ENCODE measurements at places on chromosomes 11 and 22.
A peak's percentile ranks its signal among the peaks of the same experiment; 100 is the strongest.

DNA sequence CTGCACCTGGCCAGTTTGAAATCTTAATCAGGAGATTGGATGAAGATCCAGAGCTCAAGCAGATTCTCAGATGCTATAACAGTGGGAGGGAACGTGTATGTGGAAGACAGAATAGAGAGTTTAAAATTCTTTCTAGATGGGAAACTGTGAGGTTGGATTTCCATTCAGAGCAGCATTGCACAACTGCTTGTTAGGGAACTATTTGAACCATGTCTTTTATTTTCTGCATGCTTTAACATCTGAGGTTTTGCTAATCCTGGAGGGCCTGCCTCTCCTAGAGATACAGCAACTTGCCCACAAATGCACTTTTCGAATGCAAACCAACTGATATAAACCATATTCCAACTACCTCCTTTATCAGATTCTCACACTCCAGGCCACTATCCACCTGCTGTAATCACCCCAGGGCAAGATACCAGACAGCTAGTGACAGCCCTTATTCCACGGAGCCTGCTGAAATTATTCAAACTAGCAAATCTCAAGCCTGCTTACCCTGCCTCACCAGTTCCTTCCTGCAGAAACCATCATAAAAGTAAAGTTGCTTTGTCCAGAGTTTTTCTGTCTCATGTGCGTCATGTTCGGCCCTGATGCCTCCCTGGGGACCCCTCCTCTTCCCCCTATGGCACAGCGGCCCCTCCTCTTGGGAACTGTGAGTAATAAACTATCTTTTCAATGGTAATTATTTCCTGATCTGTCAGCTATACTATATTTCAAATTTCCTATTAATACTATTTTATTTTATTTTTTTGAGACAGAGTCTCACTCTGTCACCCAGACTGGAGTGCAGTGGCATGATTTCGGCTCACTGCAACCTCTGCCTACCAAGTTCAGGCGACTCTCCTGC lies 18.4 kb upstream of the SEC14L4 start:
- DNase-seq, result no peak

DNA sequence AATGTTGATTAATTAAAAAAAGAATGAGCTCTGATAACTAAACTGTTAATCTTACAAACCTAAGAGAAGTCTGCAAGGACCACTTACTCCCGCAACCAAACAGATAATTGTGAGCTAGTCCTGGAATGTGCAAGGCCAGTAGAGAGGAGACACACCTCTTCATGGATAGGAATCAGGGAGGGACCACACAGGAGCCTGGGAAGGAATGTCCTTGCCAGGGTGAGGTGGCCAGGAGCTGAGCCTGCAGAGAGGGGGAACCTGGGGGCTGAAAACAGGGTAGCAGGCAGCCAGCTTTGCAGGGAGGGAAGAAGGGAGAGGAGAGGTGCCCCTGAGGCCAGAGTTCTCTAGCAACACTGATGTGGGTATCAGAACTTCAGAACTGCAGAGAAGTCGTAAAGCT lies 9.4 kb upstream of the NLRP10 start:
- DNase-seq, result no peak

GRCh38 chr11:68014157-68014946 lies 4.2 kb downstream of the ALDH3B1 start:
- DNase-seq, result no peak

- DNase-seq, result no peak
These were observed 58.2 kb upstream of the RRAS2 start for GRCh38 chr11:14417186-14417585.

DNA sequence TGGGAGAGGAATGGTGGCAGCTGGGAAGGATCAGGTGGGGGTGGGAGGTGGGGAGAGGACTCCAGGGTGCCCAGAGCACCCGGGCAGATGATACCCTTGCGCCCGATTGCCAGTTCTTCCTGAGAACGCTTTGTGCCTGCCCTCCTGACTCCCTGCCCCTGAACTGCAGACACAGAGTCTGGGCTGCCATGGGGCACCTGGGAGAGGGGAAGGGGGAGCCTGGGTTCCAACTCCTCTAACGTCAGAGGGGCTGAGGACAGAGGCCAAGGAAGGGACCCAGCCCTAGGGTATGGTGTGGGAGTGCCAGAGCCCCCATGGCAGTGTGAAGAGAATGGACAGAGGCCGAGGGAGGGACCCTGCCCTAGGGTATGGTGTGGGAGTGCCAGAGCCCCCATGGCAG lies 920 bp upstream of the KCNK7 start:
- DNase-seq, result no peak

- no peak for DNase-seq
These were observed 212.0 kb downstream of the SWAP70 start for GRCh38 chr11:9875862-9876261.

DNA sequence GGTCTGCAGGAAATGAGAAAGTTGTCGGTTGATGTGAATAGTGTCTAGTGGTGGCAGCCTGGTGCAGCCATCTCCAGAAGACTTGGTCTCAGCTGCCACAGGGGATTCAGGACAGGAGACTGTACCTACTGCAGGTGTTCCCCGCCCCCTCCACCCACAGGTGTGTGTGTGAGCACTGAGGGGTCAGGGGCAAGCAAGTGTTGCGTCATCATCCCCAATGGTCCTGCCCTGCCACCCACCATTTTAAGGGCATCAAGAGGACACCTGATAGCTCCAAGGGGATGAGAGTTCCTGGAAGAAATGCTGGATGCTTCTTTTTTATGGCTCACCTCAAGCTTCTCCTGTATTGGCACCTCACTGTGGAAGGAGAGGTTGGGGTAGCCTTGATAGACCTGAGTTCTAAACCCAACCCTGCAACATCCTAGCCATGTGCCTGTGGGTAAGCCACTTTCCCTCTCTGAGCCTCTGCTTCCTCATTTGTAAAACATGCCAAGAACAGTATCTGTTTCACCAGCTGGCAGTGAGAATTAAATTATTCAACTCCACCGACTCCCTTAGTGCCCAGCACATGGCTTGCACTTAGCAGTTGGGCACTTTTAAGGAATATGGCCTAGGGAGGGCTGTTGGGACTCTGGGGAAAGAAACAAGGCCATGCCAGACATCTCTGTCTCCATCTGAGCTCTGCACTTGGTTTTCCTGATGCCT lies 6.1 kb downstream of the C11orf91 start:
- no peak for DNase-seq

DNA sequence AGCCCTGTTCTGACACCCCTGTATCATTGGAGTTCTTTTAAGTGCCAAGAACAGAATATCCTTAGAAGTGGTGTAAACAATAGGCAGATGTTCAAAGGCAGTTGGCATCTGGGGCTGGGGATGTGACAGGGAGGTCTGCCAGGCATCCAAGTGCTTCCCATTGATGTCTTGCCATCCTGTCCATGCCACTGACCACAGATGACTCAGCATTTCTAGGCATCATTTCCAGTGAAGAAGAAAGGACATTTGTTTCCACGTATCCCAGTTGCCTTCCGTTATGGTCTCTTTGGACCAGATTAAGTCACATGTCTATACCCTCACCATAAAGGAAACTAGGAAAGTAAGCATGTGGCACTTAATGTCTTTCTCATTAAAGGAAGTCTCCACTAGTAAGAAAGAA lies 76.7 kb upstream of the BARX2 start:
- DNase-seq, result no peak

DNA sequence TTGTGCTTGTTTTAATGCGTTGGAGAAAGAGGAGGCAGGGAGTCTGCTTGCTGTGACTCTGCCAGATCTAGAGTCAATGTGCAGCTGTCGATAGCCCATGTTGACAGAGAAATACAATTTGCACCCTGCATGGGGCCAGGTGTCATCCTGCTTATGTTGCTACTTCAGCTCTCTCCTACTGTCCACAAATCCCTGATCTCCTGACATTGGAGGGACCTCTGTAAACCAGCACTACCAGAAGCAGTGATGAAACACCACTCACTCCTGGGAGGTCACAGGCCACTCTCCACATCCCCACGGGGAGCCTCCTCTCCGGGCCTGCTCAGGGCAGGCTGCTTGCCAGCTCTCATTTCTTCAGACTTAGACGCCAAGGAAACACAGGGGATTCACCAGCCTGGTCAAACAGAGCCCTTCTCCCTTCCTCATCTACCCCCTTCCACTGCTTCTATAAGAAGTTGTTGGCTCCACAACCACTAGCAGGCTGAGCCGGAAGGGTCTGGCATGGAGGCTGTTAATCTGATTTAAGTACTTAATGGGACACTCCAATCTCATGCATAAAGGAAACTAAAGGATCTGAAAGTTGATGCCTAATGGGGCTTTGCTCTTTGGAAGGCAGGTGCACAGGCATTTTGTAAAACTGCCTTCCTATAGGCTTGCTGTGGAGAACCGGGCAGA lies 29.9 kb upstream of the CSNK2A3 start:
- DNase-seq, result no peak

- DNase-seq, result no peak
These were observed 99.0 kb upstream of the LARGE1 start for GRCh38 chr22:34019190-34019845.

GRCh38 chr11:706957-707816 lies 1.2 kb downstream of the EPS8L2 start:
- DNase-seq, result no peak

- no peak for DNase-seq
These were observed 607.0 kb upstream of the KIRREL3 start for GRCh38 chr11:127607487-127608085.

- no peak for DNase-seq
These were observed 118.7 kb upstream of the B3GAT1 start for GRCh38 chr11:134530636-134531326.

- DNase-seq, result peak; percentile 62
These were observed 9.8 kb upstream of the FAM111B start for GRCh38 chr11:59097113-59097708.

DNA sequence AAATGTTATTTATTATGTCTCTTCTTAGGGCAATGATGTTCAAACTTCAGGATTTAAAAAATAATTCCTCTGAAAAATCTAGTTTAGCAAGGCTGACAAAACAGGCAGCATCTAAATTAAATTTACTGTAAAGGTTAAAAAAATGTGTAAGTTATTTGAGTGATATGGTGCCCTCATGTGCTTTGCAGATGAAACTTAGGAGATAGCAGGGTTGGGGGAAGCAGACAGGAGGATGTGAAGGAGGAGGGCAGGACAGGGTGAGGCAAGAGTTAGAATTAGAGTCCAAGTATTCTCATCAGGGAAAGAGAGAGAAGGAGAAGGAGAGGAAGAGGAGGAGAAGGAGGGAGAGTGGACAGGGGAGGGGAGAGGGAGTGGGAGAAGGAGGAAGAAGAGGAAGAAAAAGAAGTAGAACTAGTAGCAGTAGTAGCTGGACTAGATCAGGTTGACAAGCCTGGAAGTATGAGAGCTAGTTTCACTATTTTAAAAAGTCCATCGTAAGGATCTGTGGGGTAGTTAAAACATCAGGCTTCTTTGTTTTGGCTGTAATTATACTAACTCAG lies 141.2 kb upstream of the SESN3 start:
- DNase-seq, result no peak

- DNase-seq, result no peak
These were observed 599.2 kb upstream of the LUZP2 start for GRCh38 chr11:23897453-23898286.

GRCh38 chr22:44319685-44320084 lies 6.9 kb upstream of the SHISAL1 start:
- DNase-seq, result no peak

DNA sequence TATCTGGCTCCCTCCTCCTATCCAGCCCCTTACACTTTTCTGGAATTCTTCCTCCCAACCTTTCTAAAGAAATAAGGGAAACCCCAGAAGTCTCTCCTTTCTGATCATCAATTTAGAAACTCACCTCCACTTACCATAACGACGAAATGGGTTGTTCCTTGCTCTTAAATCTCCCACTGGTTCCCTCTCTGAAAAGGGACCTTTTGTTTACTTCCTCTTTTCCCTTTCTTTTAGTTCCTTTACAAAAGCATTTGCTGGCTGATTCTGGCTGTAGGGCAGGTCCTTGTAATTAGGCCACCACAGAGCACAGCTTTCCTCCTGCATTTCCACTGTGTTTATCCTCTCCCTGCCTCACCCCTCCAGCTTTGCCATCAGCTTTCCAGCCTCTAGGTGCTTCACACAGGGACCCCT lies 12.0 kb downstream of the JAML start:
- no peak for DNase-seq

GRCh38 chr22:28958611-28959010 lies 75.2 kb downstream of the ZNRF3 start:
- no peak for DNase-seq

GRCh38 chr11:107721207-107721606 lies 9.4 kb upstream of the SLN start:
- no peak for DNase-seq

- DNase-seq, result no peak
These were observed 491.8 kb upstream of the TENM4 start for GRCh38 chr11:79932612-79933011.

DNA sequence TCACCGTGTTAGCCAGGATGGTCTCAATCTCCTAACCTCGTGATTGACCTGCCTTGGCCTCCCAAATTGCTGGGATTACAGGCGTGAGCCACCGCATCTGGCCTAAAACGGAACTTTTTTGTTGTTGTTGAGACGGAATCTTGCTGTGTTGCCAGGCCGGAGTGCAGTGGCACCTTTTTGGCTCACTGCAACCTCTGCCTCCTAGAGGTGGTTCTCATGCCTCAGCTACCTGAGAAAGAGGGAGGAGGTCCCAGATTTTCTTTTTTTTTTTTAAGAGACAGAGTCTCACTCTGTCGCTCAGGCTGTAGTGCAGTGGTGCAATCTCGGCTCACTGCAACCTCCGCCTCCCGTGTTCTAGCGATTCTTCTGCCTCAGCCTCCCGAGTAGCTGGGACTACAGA lies 7.9 kb upstream of the MCHR1 start:
- DNase-seq, result no peak

- no peak for DNase-seq
These were observed 208.7 kb upstream of the PLET1 start for GRCh38 chr11:112469376-112469775.

- DNase-seq, result no peak
These were observed 14.7 kb upstream of the TTLL12 start for GRCh38 chr22:43201486-43202219.

GRCh38 chr11:19218786-19219460 lies 17.1 kb upstream of the CSRP3 start:
- no peak for DNase-seq

GRCh38 chr22:22666307-22667091 lies 22.1 kb downstream of the GGTLC2 start:
- no peak for DNase-seq

DNA sequence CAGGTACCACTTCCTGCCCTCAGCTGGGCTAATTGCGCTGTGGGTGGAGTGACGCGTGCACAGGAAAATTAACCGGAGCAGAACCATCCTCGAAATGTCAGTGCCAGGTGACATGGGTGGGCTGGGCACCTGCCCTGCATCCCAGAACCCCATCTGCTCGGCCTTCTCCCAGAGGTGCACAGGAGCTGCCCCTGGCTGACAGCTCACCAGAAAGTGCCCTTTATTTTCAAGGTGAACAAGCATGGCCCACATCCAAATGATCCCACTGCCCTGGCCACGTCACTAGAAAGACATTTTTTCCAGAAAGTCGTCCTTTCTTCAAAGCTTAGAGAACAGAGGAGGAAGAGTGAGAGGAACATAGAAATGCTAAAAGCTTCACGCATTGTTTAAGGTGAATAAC lies 4.1 kb upstream of the ELFN2 start:
- DNase-seq, result no peak

GRCh38 chr22:18075720-18076497 lies 1.9 kb upstream of the PEX26 start:
- DNase-seq, result peak; percentile 57
